Left renal cortex interstitium (tissue), 4 donors: ENCODE measurements at places on chromosomes 6 and 20. TPM values are rescaled to one million over a fixed set of nuclear protein-coding genes. Genes with fewer than 3 reads are reported as not detected.

GRCh38 chr20:42906120-42906519 lies 283.6 kb downstream of the PTPRT start:
- no peak for DNase-seq

- DNase-seq, result no peak
These were observed 6.1 kb upstream of the NSFL1C start for GRCh38 chr20:1472556-1473245.

DNA sequence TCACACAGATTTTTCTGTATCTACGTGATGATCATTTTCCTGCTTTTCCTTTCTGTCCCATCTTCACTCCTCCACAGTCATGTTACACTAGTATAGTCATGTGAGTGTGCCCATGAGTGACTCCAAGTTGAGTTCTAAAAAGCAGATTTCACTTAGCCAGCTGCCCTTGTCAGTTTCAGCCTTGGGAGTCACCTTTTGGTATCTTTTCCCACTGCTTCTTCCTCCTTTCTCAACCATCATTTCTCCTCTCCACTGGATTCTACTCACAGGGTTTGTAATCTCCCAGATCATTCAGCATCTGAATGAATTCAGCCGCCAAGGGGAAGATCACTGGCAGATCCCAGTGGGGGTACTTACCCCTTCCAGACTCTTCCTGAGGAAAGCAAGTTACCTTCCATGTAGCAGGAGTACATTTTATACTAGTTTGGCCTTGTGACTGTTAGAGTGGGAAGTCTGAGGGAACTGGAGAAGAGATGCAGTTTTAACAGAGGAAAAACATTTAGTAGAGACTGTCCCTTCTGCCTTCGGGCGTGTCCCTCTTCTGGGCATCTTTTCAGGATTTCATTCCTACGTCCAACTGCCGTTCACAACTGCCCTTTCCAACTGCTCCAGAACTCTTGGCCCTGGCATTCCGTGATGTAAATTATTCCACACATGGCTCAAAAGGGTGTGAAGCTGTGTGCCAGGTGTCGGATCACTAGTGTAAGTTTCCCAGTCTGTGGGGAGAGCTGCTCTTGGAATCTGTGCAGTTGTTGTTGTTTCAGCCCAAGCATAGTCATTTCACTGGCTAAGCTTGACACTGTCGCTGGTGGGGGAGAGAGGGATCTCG lies 38.9 kb downstream of the BICRAL start:
- no peak for DNase-seq

Gene B3GAT2
- 1.1 TPM for polyA plus RNA-seq

DNA sequence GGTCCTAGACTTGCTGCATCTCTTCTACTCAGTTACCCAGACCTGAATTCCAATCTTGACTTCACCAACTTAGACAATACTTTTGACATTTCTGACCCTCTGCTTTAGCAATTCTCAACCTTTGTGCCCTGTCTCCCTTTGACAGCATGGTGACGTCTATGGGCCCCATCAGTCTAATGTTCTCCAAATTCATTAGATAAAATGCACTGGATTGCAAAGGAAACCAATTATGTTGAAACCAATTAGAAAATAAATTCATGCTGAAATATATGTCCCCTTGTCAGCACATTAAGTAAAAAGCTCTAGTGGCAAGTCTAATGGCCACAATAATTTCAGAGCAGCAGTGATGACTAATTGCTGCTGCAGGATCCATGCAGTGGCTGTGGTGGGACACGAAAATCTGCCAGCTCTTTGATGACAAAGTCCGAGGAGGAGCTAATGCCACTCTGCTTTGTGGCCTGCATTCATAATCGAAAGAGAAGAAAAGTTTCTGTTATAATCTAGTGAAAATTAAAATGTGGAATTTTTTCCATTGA lies 64.0 kb downstream of the BFSP1 start:
- no peak for DNase-seq

Gene TAGAP
- 0.87 TPM for polyA plus RNA-seq

DNA sequence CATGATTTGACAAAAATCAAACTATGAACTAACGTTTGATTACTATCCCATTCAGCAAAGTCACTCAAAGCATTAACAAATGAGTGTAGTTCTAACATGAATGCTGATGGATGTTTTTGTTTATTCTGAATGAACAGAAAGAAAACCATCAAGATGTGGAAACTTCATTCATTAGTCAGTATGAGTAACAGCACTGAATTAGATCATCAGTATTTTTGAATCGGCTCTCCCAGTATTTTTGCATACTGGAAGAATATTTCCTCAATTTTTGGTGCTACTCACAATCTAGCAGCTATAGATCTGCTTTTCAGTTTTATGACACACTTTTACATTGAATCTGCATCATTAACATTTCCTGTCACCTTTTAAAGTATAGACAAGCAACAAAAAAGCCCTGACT lies 63.8 kb upstream of the CD83 start:
- no peak for DNase-seq

GRCh38 chr6:56370561-56371211 lies 123.3 kb upstream of the COL21A1 start:
- DNase-seq, result no peak

DNA sequence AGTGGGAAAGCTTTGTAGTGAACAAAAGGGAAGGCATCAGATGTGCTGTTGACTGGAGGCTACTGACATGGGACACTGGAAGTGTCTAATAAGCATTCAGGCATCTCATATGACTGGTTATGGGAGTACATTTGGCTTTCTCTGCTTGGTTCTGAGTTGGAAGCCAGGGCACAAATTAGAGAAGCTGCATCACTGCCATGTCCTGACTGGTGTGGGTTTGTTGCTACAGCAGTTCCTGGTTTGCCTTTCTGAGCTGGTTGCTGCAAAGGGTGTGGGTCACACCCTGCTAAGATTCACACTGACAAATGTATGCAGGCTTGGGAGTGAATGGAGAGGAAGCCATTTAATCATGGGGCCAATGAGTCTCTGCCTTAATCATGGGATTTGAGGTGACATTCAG lies 36.2 kb upstream of the NANP start:
- no peak for DNase-seq

DNA sequence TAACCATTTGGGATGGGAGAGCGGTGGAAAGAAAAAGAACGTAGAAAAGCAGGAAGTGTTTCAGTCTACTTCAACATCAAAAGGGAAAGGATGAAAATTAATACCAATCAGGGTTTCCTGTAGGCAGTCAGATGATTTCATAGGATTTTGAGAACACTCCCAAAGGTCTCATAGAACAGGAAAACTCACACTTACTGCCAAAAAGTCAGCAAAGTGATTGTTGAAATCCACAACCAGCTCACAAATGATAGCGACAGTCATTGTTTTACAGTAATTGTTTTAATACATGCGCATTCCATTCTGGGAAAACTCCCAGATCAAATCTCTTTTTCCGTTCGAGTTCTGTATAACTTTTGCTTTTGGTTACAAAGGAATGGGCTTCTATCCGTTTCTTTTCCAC lies 5.3 kb upstream of the CNKSR3 start:
- no peak for DNase-seq

Gene BPIFB4
- polyA plus RNA-seq, result not detected

Gene BFSP1
- polyA plus RNA-seq, result 3.4 TPM

DNA sequence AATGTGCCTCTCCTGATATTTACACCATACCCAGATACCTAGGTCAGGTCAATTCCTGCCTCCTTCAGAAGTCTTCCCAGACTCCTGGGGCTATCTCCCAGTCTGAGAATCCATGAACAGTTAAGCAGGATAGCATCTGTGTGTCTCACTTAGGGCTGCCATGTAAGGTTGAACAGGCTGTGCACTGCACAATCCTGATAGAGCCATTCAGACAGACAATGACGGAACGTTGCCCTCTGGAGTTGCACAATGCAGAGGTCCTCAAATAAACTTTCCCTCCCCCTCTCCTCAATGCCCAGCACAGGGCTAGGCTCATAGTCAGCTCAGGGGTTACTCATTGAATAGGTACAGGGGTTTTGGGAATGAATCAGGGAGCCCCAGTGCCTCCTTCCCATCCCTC lies 89.7 kb downstream of the CD40 start:
- DNase-seq, result no peak

DNA sequence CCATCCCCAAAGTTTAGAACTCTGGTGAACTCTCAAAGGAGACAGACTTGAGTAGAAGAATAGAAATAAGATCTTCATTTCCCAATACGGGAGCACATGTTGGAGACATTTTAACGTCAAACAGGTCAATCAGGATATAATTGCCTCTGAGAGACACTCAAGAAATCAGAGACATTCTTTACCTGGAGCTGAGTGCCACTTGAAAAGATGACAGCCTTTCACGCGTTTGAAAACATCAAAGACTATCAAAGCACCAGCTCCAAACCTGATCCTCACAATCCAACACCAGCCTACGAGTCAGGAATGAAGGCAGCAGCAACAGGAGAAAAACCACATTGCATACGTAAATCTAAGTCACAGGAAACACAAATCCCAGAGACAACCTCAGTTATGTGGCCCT lies 571.5 kb upstream of the CDH4 start:
- DNase-seq, result no peak

Gene C20orf141
- polyA plus RNA-seq, result not detected

Gene TINAG
- polyA plus RNA-seq, result 34.8 TPM

Gene TULP1
- polyA plus RNA-seq, result 1.6 TPM

DNA sequence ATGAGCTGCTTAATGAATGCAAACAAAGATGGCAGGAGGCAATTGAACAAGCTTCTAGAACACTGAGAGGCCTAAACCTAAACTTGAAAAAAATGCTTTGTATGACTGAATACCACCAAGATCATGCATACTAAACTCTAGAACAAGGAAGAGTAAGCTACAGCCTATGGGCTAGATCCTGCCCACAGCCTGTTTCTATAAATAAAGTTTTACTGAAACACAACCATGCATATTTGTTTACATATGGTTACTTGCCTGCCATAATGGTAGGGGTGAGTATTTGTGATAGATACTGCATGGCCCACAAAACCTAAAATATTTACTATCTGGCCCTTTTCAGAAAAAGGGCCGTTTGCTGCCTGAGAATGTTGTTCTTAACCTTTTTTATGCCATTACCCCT lies 37.0 kb downstream of the ZFP64 start:
- no peak for DNase-seq

Gene TMEM74B
- 1.5 TPM for polyA plus RNA-seq

DNA sequence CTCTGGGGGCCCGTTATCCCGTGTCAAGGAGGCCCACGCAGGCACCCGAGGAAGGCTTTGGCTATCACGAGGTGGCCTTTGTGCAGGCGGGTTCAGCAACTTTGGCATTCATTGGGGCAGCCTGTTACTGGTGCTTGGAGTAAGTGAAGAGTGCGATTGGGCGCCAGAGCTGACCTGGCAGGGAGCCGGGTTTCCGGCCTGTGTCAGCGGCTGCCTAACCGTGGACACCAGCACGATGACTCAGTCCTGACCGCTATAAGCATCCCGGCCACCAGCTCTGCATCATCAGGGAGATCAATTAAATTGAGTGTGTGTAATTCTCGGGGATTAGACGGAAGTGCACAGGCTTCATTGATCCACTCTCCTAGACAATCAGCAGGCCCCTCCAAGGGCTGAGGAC lies 45.9 kb downstream of the CDH4 start:
- DNase-seq, result no peak

DNA sequence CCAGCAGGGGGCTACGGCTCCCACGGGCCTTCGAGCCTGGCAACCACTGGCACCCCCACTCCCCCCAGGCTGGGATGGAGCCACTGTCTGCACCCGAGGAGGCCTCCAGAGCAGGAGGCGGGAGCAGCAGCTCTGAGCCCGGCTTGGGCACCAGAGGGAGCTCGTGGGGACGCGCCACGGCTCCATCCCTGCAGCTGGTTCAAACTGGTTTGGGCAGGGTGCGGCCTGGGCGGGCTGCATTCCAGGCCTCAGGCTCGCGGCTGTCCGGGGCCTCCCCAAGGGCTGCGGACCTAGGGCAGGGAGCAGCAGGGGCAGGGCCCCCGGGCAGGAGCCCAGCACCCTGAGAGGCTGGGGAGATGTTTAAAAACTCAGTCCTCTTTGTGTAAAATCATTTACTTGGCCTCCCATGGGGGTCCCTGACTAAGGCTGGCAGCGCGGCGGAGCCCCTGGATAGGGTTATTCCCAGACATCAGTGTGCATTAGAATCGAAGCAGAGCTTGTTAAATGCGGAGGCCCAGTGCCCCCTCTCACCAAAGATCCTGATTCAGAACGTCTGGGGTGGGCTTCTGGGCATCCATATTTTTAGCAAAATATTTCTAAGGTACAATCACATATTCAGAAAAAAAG lies 4.1 kb upstream of the BCAS4 start:
- peak; percentile 82 for DNase-seq

Gene LAMA2
- 32.0 TPM for polyA plus RNA-seq

DNA sequence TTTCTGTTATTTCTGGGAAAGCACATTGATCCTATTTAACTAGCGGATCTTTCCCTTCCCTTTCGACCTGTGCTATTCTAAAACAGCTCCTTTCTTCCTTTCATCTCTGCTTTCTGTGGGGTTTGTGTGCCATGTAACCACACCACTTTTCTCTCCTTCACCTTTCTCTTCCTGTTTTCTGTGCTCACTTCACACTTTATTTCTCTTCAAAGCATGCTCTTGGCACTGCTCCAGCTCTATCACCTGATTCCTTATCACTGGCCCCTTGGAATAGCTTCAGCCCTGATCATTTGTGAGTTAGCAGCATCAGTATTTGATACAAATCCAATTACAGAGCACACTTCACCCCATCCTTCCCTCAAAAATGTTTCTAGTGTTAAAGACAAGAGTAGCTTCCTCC lies 8.1 kb upstream of the METTL24 start:
- DNase-seq, result no peak

Gene PTGIS
- polyA plus RNA-seq, result 30.8 TPM

- peak; percentile 23 for DNase-seq
These were observed 28.2 kb downstream of the CGA start for GRCh38 chr6:87066449-87067333.

Gene PEX7
- 12.1 TPM for polyA plus RNA-seq

DNA sequence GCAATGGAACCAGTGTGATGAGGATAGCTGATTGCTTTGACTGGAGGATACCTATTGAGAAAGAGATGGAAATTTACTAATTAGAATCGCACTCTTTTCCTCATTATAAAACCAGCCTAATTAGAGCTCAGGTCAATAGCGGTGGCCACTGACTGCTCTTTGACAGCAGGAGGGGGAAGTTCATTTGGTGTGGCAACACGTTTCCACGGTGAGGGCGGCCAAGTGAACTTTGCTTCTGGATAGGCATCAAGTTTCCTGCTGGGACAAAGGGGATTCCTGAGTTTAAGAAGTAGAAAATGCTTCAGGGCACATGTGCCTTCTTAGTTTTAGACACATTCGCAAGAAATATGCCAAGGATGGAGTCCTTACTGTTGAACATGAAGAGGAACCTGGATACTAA lies 145.3 kb upstream of the NRN1 start:
- no peak for DNase-seq

Gene SLC22A7
- polyA plus RNA-seq, result 1.2 TPM

Gene SLC22A16
- 0.27 TPM for polyA plus RNA-seq

- DNase-seq, result no peak
These were observed 36.9 kb upstream of the VSTM2L start for GRCh38 chr20:37866051-37866450.

DNA sequence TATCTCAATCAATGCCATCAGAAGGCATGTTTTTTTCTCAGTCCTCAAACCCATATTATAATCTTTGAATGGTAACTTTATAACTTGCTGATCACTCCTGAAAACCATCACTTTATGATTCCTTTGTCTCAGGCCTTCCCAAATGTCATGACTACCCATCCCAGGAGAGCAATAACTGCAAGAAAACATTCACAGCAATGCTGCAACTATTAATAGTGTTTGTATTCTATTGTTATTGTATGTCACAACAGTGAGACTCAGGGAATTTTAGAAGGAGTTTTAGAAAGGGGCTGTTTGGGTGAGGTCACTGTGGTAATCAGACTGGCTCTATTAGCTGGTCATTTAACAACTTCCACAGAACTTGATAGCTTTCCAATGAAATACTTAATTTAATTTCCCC lies 301.4 kb upstream of the TBX18 start:
- DNase-seq, result no peak

Gene TNXB
- 4.9 TPM for polyA plus RNA-seq

- DNase-seq, result no peak
These were observed 323.8 kb upstream of the JARID2 start for GRCh38 chr6:14921878-14922671.
